ENCODE measurements at places on chromosomes 5 and 9.

DNA sequence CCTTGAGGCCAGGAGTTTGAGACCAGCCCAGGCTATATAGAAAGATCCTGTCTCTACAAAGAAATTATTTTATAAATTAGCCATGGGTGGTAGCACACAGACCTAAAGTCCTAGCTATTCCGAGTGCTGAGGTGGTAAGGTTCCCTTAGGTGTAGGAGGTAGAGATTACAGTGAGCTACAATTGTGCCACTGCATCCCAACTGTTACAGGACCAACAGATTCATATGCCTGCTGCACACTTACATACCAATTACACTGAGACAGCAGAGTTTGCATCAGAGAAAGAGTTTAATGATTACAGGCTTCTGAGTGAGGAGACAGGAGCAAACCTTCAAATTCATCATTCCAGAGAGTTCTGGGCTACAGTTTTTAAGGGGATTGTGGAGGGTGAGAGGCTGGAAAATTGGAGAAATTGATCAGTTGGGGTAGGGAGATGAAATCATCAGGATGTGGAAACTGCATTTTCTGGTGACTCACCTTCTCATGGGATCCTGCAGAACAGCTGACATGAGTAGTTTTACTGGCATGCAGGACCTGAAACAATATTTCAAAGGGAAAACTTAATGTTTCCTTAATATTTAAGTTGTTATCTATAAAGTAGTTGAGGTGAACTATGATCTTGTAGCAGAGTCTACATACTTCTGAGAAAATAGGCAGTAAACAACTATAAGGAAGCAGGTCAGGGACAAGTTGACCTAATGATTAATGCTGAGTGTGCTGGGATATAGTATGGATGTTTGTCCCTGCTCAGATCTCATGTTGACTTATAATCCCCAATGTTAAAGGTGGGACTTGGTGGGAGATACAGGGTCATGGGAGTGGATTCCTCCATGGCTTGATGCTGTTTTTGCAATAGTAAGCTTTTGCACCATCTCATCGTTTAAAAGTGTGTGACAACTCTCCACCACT is 54.7 kb downstream of the ANXA2R start:
- no peak for DNase-seq

DNA sequence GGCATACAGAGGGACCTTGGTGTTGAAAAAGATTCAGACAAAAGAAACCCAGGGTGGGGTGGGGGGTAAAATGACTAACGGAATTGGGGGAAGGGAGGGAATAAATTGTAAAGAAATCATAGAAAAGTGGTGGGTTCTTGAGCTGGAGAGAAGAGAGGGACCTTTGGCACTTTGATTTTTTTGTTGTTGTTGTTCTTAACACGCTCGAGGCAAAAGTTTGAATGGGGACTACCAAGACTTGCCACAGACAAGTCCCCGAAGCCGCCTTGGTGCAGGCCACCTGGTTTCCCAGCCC is 616 bp downstream of the VCAN start:
- DNase-seq = no peak

DNA sequence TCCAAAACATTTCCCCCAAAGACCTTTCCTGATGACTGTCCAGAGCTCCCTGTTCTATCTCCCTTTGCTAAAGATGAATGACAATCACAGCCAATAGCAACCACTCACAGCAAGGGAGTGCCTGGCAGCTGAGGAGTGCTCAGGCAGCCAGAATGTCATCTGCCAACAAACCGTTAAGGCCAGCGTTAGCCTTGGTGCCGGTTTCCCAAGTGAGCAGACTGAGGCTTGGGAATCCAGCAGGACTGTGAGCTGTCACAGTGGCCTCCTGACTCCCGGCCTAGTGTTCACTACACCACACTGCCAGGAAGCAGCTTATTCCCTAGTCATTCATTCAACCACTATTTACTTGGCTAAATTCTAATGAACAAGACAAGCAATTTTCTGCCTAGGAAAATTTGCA is 24.7 kb downstream of the STK10 start:
- DNase-seq = no peak

GRCh38 chr5:168800701-168801100 is 221.5 kb upstream of the PANK3 start:
- no peak for DNase-seq

DNA sequence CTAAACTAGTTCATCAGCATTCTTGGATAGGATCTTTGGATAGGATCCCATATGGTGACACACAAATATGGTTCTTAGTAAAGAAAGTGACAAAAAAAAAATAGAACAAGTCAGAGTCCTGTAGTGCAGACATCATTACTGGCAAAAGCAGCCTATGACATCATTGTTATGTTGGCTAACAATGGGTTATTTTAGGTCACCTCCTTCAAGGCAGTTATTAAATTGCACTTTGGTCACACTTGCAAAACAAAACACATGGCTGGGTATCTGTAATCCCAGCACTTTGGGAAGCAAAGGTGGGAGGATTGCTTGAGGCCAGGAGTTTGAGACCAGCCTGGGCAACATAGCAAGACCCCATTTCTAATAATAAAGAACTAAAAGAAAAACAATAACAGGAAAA is 185.9 kb downstream of the KIAA0825 start:
- no peak for DNase-seq

DNA sequence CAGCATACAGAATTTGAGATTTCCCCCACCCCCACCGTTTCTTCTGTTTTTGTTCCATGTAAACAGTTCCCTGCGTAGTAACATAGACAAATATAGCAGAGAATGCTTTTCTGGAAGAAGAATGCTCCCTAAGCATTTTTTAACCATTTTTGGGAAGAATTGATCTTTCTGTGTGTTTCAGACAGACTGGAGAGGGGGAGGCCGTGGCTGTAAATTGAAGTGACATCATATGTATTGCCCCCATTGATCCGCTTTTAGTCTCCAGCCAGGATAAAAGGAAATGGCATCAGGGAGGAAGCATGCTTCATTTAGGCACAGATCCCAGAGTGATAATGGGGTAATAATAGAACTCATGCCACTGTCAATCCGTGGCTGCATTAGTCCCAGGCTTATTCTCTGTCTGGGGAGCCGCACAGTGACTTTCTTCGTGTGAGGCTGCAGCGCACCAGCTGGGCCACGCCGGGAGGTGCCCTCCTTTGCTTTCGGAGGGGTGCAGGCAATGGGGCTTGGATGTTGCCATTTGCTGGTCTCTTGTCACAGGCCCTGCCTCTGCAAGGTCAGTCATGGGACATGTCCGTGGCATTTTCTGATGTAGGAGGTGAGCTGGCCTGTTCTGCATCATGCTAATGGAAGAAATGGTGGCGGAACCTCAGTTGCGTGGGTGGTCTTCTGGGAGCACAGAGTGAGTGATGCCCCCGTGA is 261.5 kb downstream of the FANCC start:
- DNase-seq = no peak

GRCh38 chr9:95634114-95634513 is 117.3 kb upstream of the PTCH1 start:
- no peak for DNase-seq

DNA sequence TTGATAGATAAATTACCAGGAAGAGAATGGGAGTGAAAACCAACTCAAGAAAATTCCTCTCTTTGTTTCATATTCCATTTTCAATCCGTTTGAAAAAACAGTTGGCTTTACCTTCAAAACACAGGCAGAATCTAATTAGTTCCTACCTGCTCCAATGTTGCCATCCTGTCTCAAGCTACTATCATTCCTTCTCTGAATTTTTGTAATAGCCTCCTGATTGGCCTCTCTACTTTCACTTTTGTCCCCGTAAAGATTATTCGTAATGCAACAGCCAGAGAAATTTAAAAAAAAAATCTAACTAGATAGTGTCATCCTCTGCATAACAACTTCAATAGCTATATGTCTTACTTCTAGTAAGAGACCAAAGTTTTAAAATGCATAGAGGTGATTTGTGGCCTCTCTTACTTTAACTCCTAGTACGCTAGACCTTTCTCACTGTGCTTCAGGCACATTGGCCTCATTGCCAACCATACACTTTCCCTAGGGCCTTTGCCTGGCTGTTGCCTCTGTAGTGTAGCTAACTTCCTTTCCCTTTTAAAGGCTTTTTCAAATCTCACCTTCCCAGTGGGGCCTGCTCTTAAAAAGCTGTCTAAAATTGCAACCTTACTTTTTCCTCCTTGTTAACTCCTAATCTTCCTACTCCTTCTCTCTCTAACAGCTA is 311.3 kb upstream of the GRIN3A start:
- no peak for DNase-seq

DNA sequence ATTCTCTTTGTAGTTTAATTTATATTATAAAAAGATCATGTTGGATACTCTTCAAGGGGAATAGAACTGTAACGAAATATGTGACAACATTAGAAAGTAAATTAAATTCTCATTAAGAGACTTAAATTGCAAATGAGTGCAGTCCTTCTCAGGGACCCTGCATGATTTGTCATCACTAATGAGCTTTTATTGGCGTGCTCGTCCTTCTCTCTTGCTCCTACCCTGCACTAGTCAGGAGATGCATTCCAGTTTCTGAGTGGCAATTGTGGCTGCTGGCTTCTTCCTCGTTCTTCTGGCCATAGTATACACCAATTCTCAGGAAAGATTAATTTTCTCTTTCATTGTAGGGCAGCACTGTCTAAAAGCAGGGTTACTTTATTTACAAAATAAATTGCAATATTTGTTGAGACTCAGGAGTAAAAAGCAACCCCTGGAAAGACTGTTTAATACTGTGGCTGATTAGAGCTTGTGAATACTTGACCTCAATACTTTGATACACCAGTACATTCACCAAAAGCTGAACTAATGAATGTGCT is 376.3 kb upstream of the CHD1 start:
- DNase-seq = no peak

- DNase-seq = no peak
Measured at GRCh38 chr5:132677191-132677590, 3.4 kb downstream of the IL4 start.

GRCh38 chr9:112654282-112654681 is 63.6 kb downstream of the INIP start:
- no peak for DNase-seq
